ENCODE measurements at places on chromosomes 7 and 10. TPM values are rescaled to one million over a fixed set of nuclear protein-coding genes. Genes with fewer than 3 reads are reported as not detected.
A peak's percentile ranks its signal among the peaks of the same experiment; 100 is the strongest.

The AKR1D1 gene
- total RNA-seq: not detected

The HHEX gene
- 6.8 TPM for total RNA-seq

The HMX2 gene
- not detected for total RNA-seq

The TFR2 gene
- 0.29 TPM for total RNA-seq

The OPN1SW gene
- not detected for total RNA-seq

The ERVW-1 gene
- total RNA-seq: not detected

The SBDS gene
- total RNA-seq: 189 TPM

The PVRIG gene
- total RNA-seq: not detected

The ADRA2A gene
- total RNA-seq: 187 TPM

The CALCR gene
- 0.51 TPM for total RNA-seq

The MBL2 gene
- total RNA-seq: not detected

The SPDYE8 gene
- total RNA-seq: not detected

The PDGFA gene
- total RNA-seq: 19.7 TPM

The DNAJB9 gene
- 31.9 TPM for total RNA-seq

The ZNF804B gene
- total RNA-seq: not detected

The IDI2 gene
- total RNA-seq: not detected

The FRMPD2 gene
- total RNA-seq: not detected

The HOXA13 gene
- 1.9 TPM for total RNA-seq

The SPDYE2B gene
- not detected for total RNA-seq

The GPR26 gene
- total RNA-seq: not detected

The FOXP2 gene
- 7.9 TPM for total RNA-seq

DNA sequence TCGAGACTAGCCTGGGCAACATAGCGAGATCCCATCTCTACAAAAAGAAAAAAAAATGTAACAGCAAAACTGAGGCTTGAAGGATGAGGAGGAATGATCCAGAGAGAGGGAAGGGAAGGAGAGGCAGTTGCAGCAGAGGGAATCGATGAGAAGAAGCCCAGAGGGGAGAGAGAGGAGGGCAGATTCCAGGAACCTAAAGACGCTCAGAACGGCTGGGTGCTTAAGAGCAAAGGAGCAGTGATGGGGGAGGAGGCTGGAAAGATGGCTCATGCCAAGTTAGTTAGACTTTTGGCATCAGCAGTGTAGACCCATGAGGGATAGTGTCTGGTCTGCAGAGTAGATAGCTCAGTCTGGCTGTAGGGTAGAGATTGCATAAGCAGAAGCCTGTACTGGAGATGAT is 10.3 kb upstream of the MUC17 start:
- no peak for DNase-seq

GRCh38 chr7:150965273-150965830 is 12.8 kb downstream of the KCNH2 start:
- no peak for DNase-seq

DNA sequence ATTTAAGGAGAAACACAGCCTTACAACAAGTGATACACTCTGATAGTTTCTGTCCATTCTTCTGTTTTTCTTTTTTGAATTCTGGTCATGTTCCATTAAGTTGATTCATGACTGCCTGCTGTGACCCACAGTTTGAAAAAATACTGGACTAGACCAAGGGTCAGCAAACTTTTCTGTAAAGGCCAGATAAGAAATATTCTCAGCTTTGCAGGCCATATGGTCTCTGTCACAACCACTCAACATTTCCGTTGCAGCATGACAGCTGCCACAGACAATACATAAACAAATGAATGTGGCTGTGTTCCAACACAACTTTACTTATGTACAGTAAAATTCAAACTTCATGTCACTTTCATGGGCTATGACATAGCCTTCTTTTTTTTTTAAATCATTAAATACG is 156.7 kb downstream of the PLXNA4 start:
- DNase-seq: no peak

- no peak for DNase-seq
These were observed 89.1 kb downstream of the CNOT4 start for GRCh38 chr7:135420786-135421185.

DNA sequence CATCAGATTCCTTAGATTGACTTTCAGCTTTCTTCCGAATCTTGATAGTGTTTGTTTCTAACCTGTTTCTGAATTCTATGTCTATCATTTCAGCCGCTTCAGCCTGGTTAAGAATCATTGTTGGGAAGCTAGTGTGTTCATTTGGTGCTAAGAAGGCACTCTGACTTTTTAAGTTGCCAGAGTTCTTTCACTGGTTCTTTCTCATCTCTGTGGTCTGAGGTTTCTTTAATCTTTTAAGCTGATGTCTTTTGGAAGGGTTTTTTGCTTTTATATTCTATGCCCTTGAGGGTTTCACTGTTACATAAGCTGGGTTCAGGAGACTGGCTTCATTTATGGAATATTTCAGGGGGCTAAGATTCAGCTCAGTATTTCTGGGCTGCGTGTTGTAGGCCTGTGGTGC is 104.5 kb upstream of the PRSS58 start:
- DNase-seq: no peak

DNA sequence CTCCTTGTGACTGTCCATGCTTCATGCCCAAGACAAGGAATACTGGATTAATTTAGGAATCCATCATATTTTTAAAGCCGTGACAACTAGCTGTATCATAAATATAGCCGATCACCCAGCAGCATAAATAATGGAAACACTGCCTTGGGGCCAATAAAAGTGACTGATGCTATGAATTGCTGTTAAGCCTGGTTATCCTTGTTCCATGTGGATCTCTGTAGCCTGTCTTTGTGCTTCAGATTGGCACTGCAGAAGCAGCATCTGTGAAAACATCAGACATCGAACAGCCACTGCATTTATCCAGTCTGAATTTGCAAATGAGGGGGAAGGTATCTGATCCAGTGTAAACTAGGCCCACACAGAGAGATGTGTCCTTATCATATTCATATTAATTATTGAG is 1181.8 kb downstream of the SORCS1 start:
- no peak for DNase-seq

DNA sequence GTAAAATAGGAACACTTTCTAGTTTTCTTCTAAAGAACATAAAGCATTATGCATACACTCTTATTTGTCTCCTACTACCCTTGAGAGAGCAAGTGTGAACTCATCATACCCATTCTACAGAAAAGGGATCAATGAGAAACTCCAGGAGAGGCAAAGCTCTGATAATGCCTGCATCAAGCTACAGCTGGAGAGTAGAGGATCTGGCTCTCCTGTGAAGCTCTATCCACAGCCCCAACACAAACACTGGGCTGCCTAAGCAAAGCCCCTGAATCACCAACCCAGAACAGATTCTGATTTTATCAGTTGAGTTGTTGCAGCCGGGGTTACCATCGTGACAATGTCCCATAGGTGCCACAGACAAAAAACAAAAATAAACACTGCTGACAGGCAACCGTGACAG is 74.9 kb downstream of the NUDCD3 start:
- DNase-seq: no peak

GRCh38 chr10:103451831-103452505 is at the start of gene CALHM2:
TSS of gene CALHM2 (minus strand) at chr10:103452370. CDS start at chr10:103449941, 2,429 bp downstream.
- DNase-seq: no peak

- DNase-seq: peak; percentile 8
These were observed 127.5 kb downstream of the DNAJB6 start for GRCh38 chr7:157464111-157464970.

- DNase-seq: peak; percentile 43
These were observed 88.5 kb downstream of the PARP12 start for GRCh38 chr7:139974179-139974811.

DNA sequence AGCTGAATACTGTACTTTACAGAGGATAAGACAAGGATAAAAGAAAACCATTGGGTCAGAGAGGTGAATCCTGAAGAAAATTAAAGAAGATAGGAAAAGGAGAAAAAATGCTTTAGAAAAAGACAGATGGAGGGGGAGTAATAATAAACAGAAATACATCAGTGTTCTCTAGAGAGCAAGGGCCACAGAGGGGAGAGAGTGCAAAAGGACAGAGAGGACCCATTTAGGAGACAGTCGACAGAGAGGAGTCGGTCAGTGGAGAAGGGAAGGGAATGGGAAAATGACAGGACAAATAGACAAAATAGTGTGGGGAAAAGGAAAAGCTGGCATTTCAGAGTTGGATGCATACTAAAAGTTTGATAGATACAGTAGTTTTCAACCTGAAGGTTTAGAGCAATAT is 287.0 kb downstream of the DOCK4 start:
- no peak for DNase-seq

DNA sequence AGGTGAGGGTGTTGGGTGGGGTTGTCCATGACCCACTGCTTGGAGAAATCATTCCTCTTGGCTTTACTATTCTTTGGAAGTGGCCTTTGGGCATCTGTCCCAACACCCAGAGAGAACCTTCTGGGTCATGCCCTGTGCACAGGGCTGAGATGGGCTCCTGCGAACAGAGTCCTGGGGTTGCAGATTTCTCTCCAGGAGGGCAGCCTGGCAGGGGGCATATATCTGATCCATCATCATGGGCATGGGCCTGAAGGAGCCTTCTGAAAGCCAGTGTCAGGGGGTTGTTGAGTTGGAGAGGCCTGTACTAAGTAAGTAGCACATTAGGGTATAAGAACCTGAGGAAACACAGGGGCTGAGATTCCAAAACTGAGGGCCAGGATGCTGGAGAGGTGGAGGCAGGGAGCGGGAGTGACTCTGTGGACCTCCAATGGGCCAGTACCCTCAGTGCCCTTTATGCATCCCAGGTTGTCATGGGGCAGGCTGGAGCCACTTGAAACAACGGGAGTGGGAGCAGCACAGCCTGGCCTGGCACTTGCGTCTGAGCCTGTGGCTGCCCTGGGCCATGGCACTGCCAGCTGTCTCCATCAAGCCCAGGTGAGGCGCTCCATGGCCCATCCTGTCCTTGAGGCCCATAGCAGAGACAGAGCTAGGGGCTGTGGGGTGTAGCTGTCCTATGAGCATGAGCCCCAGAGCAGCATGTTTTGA is 203.7 kb downstream of the GRID1 start:
- DNase-seq: peak; percentile 64

GRCh38 chr10:58775960-58776567 is 263.4 kb downstream of the BICC1 start:
- no peak for DNase-seq

- no peak for DNase-seq
These were observed 37.3 kb upstream of the EXOC6 start for GRCh38 chr10:92810934-92811532.

DNA sequence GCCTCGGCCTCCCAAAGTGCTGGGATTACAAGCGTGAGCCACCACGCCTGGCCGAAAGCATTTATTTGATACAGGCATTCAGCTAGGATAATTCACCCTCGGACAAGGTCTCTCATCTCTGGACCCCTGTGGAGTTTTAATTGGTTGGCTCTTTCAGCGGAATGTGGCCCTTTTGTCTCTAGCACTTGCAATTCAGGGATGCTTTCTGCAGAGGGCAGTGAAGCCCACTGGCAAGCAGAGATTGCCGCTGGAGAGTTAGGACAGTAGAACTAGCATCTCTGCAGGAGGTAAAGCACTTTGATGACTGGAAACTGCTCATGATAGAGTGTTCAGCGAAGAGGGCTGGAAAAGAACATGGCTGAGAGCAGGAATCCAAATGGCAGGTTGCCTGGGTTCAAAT is 62.0 kb downstream of the SUFU start:
- DNase-seq: no peak

- no peak for DNase-seq
These were observed 31.8 kb upstream of the LSM8 start for GRCh38 chr7:118152149-118152548.

GRCh38 chr10:79327090-79327457 is 20.2 kb upstream of the PPIF start:
- no peak for DNase-seq

- no peak for DNase-seq
These were observed 133.3 kb downstream of the MPP7 start for GRCh38 chr10:28169525-28169924.

- DNase-seq: no peak
These were observed 35.0 kb upstream of the CTTNBP2 start for GRCh38 chr7:117908031-117908795.

DNA sequence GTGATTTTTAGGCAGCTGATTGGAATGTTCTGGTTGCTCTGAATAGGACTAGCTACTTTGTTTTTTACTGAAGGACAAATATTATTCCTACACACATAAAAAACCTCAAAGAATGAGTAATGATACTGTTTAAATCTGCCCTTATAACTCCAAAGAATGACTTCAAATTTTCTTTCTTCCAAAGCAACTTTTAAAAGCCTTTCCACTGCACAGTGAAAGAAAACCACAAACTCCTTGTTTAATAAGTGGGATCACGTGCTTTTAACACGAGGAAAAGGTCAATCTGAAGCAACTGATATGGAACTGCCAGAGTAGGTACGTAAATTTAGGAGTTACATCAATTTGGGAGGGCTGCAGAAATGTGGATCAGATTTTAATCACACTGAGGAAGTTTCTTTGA is 8.0 kb upstream of the PRKCQ start:
- no peak for DNase-seq

GRCh38 chr10:121380211-121380610 is 218.0 kb downstream of the FGFR2 start:
- no peak for DNase-seq

- DNase-seq: no peak
These were observed 82.0 kb downstream of the RNF133 start for GRCh38 chr7:122616951-122617350.

- no peak for DNase-seq
These were observed 64.4 kb downstream of the PIP4K2A start for GRCh38 chr10:22649994-22650393.

- DNase-seq: no peak
These were observed 67.6 kb downstream of the TACC2 start for GRCh38 chr10:122056431-122057094.

GRCh38 chr7:94300176-94300835 is 94.4 kb upstream of the COL1A2 start:
- DNase-seq: no peak

GRCh38 chr10:86670290-86670811 is 2.0 kb downstream of the LDB3 start:
- no peak for DNase-seq

DNA sequence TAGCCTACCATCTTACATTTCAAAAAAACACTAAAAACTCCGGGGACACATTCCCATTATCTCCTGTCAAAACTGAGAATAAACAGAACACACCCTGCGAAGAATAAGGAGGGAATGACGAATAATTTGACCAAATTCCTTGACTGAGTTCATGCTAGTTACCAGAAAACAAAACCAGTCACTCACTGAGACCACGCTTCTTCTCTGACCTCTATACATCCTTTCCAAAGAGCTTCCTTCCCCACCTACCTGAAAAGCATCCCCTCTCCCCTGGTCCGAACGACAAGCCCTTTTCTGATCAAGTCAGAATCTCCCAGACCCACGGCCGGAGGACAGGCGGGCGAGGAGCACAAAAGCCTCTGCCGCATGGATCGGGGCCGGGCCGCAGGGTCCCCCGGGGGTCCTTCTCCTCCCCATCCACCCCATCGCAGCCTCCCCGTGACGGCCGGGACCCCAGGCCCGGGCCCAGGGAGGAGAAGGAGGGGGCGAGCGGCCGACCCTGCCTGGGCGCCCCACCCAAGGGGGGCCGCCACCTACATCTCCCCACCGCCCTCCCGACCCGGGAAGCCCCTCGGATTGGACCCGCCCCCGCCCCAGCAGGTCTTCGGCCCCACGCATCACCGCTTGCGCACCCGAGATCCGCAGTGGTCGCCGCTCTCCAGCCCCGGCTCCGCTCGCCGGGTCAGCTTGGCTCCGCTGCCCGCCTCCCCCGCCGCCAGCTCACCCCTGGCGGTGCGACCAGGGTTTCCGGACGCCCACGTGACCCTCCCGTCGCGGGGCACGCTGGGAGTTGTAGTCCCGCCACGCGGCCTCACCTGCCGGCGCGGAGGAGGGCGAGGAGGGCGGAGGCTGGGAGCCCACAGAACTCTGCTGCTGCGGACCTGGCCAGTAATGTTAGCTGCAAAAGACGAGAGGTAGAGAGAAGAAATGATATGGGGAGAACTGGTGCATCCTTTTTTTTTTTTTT is at the start of gene SLC37A3:
SLC37A3 (minus strand) TSS at position 747 of the 967 bp plus-strand sequence. CDS start 16,004 bp downstream, outside the sequence.
- DNase-seq: peak; percentile 96

GRCh38 chr10:22305721-22306120 is 10.5 kb upstream of the COMMD3 start:
- DNase-seq: no peak

- no peak for DNase-seq
These were observed 781 bp downstream of the GBX1 start for GRCh38 chr7:151166629-151167196.

Measured in mesenteric fat pad (tissue), 1 donor.